T-helper 2 cell treated with Interferon-gamma antibody and Interleukin-4, amounts not matched to agents 5 μg/mL and 100 μg/mL, for 36 hours (primary cell): ENCODE measurements at places on chromosomes 4 and X.
A peak's percentile ranks its signal among the peaks of the same experiment; 100 is the strongest.

DNA sequence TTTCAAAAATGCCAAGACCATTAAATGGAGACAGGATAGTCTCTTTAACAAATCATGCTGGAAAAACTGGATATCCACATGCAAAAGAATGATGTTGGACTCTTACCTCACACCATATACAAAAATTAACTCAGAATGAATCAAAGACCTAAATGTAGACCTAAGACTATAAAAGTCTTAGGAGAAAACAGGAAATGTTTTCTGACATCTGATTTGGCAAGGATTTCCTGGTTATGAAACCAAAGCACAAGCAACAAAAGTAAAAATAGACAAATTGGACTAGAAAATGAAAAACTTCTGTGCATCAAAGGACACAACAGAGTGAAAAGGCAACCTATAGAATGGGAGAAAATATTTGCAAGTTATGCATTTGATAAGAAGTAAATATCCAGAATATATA, 37.6 kb downstream of the ARFIP1 start:
- DNase-seq = no peak

GRCh38 chr4:80182237-80182866, 15.0 kb upstream of the PRDM8 start:
- DNase-seq = peak; percentile 45

DNA sequence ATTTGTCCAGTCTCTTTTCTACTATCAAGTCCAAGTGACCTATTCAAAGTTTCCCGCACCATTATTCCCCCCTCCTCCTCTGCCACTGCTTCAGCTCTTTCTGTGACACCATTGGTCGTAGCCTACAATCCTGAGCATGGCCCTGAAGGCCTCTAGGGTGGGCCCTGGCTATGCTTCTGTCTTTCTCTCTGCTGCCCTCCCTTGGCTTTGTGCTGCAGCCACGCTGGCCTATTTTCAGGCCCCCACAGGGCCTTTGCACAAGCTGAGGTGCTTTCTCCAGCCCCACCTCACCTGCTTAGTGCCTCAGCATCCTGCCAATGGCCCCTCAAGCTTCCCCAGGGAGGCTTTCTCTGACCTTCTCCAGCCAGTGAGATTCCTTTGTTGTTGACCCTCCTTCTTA, 156.5 kb downstream of the NHS start:
- DNase-seq = no peak

DNA sequence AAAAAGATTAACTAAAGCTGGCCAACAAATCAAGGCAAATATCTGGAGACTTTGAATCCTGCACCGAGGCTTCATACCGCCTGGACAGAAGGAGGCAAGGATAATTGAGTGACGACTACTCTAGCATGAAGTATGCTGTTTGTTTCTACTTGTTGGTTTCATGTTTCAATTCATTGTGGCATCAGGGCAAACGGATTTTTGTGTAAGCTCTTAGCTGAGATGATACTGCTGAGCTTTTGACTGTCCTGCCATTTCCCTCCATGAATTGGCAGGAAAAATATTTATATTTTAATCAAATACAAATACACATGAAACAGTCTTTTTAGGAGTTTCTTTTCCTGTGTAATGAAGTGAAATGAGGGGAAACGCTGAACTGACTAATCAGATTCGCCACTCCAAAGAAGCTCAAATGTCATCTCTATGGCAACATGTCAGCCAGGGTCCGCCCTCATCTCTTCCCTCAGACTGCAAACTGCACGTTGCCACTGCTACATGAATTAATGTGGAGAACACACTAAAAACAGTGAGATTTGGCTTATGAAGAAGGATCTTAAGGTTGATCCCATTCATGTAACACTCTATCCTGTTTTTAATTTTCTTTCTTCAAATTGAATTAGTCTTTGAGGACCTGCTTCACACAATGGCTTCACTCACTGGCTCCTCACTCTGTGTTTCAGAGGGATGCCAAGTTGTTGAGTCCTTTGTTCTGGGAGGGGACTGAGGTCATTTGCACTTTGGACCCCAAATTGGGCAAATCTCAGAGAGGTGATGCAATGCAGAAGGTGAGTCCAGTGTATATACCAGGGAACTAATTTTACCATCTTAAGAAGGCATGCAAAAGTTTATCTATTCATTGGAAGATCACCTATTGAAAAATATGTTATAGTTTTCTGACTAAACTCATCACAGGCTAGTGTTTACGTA, 149.6 kb upstream of the MID1 start:
- no peak for DNase-seq

GRCh38 chrX:42846741-42847140, 68.8 kb upstream of the PPP1R2C start:
- no peak for DNase-seq

- no peak for DNase-seq
Observed at GRCh38 chr4:67459164-67459563, 86.1 kb downstream of the CENPC start.

DNA sequence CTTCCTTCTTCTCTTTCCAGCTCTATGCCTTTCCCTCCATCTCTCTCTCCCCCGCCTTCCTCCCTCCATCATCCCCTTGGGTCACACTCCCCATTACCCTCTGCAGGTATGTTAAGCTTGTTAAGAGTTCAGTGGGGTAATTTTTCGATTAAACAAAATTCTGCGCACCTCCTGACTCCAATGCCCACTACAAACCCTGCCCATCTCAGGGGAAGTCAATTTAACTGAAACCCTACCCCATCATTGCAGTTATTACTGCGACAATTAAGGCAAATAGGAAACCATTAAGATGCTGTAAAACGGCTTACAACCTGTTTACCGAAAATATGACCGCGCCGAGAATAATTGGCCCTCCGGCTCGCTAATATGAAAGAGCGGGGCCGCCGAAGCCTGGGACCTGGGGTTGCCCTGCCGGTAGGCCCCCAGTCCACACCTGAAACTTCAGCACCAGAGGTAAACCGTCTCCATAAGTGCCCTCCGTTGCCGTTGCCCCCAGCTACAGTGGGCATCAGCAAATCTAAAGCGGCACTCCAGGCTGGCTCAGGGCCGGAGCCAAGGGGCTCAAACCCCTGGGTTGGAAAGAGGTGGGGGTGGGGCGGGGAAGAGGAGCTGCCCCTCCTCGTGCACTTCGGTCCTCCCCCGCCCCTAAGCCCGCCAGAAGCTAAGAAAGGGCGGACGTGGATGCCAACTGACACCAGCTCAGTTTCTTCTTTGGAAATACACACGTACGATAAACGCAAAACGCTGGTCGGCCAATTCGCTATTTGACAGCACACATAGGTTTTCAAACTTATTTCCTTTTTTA, 4.8 kb downstream of the ARX start:
- DNase-seq = no peak

GRCh38 chr4:10164877-10165283, 48.3 kb upstream of the WDR1 start:
- DNase-seq = no peak

GRCh38 chr4:111562826-111563225, 582.4 kb upstream of the FAM241A start:
- DNase-seq = no peak
